ENCODE measurements at places on chromosomes 2 and 18.

DNA sequence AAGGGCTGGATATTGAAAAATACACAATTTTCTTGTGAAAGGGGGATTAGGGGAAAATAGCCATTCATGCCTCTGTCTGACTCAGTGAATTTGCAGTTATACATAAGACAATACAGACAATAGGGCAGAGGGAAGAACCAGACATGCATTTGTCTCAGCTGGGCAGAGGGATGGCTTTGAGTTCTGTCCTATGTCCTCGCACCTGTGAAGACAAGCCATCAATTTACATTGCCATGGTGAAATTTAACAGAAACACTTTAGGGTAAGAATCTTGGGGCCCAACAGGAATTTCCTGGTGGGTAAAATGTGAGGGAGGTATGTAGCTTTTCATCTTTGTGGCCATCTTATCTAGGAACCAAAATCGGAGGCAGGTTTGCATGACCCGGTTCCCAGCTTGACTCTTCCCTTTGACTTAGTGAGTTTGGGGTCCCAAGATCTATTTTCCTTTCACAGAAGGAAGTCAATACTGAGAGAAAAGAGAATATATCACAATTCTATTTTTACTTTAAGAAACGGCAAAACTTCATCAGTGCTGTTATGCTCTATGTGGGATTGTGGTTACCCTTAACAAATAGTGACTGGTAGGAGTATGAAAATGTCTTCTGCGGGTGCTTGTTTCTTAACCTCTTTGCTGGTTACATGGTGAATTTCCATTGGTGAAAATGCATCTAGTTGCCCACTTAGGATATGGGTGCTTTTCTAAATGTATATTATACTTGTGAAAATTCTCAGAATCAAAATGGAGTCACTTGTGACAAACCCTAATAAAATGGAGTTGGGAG, 221.8 kb downstream of the SPP2 start:
- no peak for DNase-seq

GRCh38 chr2:111053825-111054515, 66.7 kb upstream of the BCL2L11 start:
- peak; percentile 41 for DNase-seq

GRCh38 chr2:193276069-193276468, 1081.3 kb upstream of the TMEFF2 start:
- peak; percentile 25 for DNase-seq

DNA sequence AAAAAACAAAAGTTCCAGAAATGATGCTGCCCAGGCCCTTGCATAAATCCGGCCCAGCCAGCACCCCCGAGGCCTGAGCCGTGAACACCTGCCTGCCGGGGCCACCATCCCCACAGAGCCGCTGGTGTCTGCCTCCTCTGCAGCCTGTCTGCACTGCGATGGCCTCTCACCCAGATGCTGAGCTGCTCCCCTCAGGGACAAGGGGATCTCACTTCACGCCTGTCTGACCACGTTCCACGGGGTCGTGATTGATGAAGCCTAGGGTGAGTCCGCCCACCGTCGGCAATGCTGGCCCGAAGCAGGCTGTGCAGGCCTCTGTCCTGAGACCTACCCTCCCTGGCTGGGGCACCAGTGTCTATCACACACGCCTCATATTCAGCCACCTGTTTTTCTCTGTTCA, 444.2 kb downstream of the EIPR1 start:
- no peak for DNase-seq

DNA sequence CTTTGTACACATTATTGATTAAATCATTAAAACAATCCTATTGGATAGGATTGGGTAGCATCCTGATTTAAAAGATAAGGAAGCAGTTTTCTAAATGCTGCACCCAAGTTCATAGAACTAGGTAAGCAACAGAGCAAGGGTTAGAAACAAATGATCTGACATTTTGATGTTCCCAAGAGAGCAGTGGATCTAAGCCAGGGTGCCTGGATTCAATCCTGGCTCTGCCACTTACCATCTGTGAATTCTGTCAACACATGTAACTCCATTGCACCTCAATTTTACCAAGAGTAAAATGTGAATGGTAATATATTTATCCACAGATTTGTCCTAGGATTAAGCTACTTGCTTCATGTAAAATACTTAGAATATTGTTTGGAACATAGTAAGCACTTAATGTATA, 982.6 kb upstream of the FANCL start:
- peak; percentile 11 for DNase-seq

- DNase-seq = no peak
Observed at GRCh38 chr2:190717764-190718651, 69.1 kb downstream of the NAB1 start.

DNA sequence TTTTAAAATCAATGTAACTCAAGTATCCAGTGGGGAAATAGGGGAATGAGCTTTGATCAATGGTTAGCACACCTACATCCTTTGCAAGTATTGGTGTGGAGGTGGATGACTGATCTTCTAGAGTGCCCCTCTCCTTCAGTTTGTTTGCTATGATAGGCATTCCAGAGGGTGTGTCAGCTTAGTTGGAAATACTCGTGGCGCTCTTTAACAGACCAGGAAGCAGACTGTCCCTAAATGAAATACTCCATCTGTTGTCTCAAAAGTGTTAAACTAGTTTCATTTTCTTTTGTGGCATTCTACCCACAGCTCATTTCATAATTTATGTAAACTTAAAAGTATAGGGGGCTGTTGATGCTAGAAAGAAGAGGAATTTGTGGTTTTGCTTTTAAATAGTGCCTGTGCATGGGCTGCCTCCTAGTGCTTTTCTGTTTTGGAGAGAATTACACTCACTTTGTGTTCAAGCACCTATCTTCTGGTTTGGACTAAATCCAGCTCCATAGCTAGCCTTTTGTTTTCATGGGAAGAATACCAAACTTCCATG, 66.2 kb downstream of the STAT1 start:
- no peak for DNase-seq

- DNase-seq = no peak
Observed at GRCh38 chr2:220309215-220309614, 681.8 kb downstream of the SLC4A3 start.

- no peak for DNase-seq
Observed at GRCh38 chr2:176820371-176820932, 392.1 kb upstream of the HNRNPA3 start.

GRCh38 chr2:195148004-195148403, 509.0 kb upstream of the SLC39A10 start:
- no peak for DNase-seq

DNA sequence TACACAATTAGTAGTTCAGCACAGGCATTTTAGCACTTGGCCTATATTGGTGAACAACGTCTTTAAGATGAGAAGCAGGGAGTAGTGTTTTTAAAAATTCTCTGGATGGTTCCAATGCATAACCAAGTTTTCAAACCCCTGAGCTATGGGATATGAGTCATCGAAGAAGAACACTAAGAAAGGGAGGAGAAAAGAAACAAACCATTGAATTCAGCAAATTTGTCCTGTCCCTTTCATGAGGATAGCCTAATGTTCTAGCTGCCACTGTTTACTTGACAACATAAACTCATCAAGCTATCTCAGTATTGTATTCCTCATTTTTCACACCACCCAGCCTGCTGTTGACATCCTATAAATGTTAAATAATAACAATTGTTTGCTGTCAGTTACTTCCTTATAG, 158.0 kb downstream of the BARD1 start:
- DNase-seq = no peak

DNA sequence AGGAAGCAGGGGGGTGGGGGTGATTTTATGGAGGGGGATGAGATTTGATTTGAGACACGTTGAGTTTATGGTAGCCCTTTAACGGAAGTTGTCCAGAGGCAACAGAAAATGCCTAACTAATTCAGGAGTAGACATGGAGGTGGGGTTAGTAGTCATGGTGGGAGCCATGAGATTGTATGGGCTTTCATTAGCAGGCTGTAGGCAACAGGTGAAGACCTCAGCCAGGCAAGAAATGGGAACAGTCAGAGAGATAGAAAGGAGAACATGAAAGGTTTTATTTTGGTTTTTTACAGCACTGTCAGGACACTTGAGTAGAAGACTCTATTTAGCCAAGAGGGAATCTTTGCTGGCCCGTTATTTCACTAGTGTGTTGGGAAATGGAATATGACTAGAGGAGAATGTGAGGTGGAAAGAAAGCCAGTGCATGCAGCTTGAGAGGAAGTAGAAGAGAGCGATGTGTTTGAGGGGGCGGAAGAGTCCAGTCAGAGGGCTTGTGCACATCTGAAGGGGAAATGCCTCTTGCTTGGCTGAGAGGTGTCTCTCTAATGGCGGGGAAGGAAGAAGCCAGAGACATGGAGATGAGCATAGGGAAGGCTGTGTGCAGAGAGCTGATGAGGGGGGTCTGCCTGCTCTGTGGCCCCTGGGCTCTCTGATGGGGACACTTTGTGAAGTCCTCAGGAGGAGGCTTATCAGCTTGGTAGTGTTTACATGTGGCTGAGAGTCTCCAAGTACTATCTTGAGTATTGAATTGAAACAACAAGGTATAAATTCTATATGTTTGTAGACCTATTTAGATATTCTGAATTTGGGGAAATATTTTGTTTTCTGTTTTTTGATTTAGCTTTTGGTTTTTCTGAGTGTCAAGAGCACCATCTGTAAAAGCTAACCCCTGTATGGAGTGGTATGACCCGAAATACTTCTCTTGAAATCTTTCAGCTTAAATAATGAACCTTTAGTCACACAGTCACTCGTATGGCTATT, 66.9 kb upstream of the ITM2C start:
- no peak for DNase-seq

DNA sequence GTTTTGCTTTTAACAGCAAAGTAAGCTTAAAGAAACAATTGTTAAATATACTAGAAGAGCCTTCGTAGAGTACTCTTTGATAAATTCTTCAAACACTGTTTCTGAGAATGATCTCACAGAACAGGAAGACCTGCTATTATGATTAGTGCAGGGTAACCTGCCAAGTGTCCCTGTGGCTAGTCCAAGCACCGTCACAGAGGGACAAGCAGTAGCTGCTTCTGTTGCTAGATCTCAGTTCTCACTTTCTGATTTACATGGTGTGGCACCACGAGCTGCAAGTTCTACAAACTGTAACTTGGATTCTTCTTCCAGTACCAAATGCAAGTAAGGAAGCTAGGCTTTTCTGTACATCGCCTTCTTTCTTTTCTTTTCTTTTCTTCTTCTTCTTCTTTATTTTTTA, 121.5 kb downstream of the PIEZO2 start:
- no peak for DNase-seq

DNA sequence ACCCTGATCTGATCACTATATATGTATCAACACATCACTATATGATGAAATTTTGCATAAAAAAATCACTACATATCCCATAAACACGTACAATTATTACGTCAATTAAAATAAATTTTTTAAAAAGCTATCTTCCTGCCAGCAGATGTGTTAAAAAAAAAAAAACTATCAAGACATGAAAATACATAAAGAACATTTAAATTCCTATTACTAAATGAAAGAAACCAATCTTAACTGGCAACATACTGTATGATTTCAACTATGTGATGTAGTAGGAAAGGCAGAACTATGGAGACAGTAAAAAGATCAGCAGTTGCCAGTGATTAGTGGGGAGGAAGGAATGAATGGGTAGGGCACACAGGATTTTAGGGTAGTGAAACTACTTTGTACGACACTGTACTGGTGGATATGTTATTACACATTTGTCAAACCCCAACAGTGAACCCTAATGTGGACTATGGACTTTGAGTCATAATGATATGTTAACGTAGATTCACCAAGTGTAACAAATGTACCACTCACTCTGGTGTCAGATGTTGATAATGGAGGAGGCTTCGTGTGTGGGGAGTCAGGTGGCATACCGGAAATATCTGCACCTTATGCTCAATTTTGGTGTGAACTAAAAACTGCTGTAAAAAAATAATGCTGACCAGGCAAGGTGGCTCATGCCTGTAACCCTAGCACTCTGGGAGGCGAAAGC, 27.4 kb downstream of the USP34 start:
- DNase-seq = no peak

- DNase-seq = peak; percentile 58
Observed at GRCh38 chr2:55609938-55610578, 7.4 kb downstream of the PPP4R3B start.

- DNase-seq = peak; percentile 56
Observed at GRCh38 chr18:72107647-72108383, 436.3 kb downstream of the CBLN2 start.

DNA sequence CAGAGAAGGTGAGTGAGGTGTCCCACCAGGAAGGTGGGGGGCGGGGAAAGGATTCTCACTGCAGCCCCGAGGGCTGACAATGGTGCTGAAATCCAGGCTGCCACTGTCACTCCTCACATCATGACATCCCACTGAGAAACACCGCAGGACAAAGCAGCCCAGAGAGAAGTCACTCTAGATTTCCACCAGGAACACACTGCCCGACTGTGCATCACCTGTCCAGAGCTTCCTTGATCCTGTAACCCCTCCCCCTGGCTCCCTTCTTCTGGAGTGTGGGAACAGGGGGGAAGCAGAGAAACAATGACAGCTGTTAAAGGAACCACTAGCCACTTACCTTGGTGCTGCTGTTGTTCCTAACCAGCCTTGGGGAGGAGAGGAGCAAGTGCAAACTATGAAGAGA, 69.9 kb downstream of the MRO start:
- DNase-seq = no peak

GRCh38 chr18:55781481-55781957, 193.5 kb upstream of the TCF4 start:
- DNase-seq = peak; percentile 90

- peak; percentile 94 for DNase-seq
Observed at GRCh38 chr2:120546048-120546864, 189.4 kb upstream of the GLI2 start.

DNA sequence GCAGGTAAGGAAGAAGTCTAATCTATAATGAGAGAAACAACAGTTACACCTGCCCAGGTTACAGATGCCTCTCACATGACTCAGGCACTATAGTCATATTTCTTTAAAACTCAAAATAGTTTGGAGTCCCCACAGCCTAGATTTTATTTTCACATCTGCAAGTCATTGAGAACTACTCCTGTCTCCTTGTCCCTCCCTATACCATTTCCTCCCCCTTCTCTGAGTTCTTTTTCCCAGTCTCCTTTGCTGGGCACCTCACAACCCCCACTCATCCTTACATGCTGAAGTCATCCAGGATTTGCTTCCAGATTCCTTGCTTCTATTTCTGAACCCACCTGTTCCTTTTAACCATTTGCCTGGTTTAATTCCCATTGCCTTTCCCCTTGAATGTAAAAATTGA, 73.1 kb upstream of the KCNE4 start:
- DNase-seq = no peak
